ENCODE measurements at places on chromosomes 13 and 19.

DNA sequence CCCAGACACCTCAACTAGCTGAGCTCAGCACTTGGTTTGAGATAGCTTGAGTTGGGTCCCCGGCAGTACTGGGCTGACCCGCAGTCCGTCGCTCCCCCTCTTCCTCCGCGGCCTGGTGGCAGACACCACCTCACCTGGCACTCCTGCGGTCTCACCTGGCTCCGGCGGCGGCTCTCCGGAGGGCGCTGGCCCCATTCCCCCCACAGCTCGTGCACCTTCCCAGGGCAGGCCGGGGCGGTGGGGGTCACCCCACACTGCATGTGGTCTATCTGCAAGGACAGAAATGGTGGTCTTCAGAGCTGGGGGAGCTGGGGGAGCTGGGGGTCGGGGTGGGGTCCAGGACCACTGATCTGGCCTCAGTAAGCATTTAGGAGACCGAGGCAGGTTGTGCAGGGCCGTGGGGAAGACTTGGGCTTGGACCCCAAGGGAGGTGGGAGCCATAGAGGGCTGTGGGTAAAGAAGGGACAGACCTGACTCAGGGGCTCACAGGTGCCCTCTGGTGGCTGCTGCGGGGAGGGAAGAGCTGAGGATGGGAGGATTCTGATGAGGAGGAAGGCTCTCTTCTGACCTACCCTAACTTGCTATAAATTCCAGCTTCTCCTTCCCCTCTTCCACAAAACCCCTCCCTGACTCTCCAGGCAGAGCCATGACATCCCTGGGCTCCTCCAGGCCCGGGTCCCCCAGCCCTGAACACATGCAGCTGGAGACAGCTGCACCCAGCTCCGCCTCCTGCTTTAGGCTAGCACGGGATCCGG, 6.7 kb upstream of the PLIN4 start:
- peak; percentile 79 for DNase-seq

GRCh38 chr13:105735281-105735680, 800.2 kb downstream of the EFNB2 start:
- DNase-seq, result no peak

- DNase-seq, result peak; percentile 46
These were observed 9.7 kb upstream of the LENG8 start for GRCh38 chr19:54439174-54439851.

- peak; percentile 80 for DNase-seq
These were observed 9.4 kb downstream of the C19orf81 start for GRCh38 chr19:50658441-50659317.

GRCh38 chr13:79501538-79502232, 20.7 kb downstream of the NDFIP2 start:
- DNase-seq, result no peak

DNA sequence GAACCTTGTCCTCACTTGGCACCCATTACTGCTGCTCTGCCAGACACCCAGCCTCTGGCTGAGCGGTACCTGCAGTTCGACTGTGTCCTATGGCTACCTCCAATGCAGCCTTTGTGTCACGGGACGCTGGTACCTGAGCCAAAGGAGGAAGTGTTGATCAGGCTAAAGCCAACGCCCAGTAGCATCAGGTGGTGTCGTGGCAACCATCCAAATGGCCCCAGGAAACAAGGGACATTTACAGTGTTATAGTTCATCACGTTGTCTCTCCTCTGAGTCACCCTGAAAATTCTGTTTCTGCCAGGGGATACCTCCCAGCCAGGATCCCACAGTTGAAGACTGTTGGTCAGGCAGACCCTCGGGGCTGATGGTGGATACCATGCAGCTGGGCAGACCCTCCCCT, 10.1 kb downstream of the RHPN2 start:
- DNase-seq, result peak; percentile 66

DNA sequence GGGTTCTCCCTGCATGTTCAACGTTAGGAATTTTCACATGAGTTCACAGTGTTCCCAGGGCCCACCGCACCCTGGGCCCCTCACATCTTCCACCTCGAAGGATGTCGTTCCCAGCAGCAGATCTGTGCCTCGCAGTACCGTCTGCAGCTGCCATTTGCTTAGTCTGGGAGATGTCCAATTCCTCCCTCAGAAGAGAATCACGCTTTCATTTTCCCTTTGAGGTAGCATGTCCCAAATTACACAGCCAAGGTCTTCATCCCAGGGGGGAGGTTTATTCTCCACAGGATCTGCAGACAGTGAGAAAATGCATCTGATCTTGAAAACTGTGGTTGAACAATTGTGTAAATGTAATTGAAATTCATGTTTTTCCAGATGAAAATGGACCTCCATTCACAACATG, 150.2 kb downstream of the DCT start:
- DNase-seq, result peak; percentile 44

DNA sequence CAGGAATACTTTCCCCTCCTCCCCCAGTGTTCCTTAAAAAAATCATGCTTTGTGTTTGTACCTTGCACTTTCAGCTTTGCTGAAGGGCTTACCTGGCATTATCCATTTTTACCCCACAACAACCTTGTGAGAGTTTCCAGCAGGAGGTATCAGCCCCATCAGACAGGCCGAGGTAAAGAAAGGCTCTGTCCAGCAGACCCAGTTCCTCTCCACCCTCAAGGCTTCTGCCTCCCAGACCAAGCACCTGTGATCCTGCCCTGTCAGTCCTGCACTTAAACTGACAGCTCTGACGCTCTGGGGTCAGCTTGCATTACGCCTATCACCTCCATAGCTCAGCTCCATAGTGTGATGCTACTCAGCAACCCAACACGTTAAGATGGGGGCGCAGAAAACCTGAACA, 803.1 kb downstream of the UQCRFS1 start:
- no peak for DNase-seq

GRCh38 chr13:113917096-113917495, 53.2 kb upstream of the GAS6 start:
- DNase-seq, result no peak

DNA sequence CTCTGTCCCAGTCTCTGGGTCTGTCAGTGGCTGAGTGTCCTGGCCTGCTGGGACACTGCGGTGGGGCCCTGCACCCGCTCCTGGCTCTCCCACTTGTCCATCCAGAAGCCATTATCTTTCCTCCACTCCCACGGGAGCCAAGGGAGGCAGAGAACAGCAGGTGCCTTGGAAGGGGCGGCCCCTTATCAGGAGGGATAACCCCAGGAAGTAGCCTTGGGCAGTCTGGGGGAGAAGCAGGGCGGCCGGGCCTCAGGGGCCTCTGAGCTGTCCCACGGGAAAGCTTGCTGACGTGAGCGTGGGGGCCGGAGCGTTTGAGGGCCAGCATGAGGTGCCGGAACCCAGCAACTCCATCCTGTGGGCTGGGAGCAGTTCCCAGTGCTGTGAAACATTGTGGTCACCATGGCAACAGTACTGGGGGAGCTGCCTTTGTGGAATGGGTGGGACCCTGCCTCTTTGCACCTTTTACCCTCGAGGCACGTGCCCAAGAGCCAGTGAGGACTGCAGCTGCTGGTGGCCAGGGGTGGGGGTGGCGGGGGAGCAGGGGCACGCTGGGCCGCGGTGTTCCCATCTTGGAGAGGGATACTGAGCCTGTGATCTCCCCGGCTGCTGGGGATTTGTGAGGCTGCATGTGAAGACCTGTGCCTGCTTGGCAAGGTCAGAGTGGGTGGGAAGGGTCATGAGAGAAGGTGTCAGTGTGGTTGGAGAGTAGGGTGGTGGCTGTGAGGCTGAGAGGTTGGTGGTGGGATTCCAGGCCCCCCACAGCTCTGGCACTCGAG, 20.9 kb downstream of the KLHL26 start:
- DNase-seq, result peak; percentile 67

DNA sequence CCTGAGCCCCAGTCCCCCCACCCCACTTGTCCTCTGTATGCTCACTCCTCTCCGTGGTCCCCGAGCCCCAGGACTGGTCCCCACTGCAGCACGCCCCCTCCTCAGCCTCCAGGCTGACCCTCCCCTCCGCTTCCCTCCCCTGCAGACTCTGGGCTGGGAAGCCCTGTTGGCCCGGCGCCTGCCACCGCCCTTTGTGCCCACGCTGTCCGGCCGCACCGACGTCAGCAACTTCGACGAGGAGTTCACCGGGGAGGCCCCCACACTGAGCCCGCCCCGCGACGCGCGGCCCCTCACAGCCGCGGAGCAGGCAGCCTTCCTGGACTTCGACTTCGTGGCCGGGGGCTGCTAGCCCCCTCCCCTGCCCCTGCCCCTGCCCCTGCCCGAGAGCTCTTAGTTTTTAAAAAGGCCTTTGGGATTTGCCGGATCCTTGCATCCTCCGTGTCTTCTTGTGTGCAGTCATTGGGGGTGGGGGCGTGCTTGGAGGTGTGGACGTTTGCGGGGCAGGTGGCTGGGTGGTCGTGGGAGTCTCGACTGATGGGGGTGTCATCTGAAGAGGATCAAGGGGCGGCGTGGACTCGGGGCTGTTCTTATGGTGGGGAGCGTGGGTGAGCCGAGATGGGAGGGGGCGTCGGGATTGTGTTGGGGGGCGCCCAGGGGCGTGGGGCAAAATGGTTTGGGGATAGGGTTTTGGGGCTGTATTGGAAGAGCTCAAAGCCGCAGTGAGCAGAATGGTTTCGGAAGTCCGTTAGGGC, 3.5 kb downstream of the PTGER1 start:
- DNase-seq, result no peak

GRCh38 chr13:30123575-30123974, 183.8 kb downstream of the KATNAL1 start:
- peak; percentile 19 for DNase-seq

- DNase-seq, result peak; percentile 90
These were observed 39.7 kb upstream of the RNF113B start for GRCh38 chr13:98216711-98217285.

- no peak for DNase-seq
These were observed 147.5 kb downstream of the VWA8 start for GRCh38 chr13:41813426-41813825.

DNA sequence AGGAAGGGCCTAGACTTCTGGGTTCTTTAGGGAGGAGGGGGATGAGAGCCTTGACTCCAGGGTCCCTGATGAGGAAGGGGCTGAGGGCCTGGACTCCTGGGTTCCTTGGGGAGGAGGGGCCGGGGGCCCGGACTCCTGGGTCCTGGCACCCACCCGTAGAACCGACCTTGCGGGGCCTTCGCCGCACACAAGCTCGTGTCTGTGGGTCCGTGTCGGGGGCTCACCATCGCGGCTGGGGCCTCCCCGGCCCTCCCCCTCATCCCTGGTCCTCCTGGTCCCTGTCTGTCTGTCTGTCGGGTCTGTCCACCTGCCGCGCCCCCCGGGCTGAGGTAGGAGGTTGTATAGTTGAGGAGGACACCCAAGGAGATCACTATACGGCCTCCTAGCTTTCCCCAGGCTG, 662 bp upstream of the SPACA6 start:
- DNase-seq, result no peak

DNA sequence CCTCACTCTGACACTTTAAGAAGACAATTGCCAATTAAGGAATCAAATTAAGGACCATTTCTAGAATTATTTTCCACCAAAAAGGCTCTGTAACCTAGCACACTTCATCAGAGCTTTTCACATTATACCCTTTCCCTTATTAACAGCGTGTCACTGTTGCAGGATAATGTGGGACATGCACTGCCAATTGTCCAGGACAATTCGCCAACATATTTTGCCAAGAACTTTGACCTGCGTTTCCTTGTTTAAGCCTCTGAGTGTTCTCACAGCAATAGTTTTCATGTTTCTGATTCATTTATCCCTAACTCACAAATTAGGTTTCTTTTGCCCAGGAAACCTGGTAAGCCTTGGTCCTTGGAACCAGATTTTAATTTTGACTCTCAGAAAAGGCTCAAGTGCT, 13.3 kb downstream of the COL4A1 start:
- DNase-seq, result no peak

- DNase-seq, result no peak
These were observed 5.9 kb upstream of the S1PR5 start for GRCh38 chr19:10523135-10523636.

DNA sequence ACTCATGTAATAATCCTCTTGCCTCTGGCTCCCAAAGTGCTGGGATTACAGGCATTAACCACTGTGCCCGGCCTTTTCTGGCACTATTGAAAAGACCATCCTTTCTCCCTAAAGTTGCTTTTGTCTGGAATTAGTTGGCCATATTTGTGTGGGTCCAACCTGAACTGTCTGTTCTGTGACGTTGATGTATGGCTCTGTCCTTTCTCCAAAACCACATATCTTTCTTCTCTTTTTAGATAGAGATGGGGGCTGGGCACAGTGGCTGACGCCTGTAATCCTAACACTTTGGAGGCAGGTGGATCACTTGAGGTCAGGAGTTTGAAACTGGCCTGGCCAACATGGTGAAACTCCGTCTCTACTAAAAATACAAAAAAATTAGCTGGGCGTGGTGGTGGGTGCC, 17.9 kb downstream of the DNM2 start:
- no peak for DNase-seq

- DNase-seq, result no peak
These were observed 15.5 kb downstream of the UPF3A start for GRCh38 chr13:114296902-114297301.

DNA sequence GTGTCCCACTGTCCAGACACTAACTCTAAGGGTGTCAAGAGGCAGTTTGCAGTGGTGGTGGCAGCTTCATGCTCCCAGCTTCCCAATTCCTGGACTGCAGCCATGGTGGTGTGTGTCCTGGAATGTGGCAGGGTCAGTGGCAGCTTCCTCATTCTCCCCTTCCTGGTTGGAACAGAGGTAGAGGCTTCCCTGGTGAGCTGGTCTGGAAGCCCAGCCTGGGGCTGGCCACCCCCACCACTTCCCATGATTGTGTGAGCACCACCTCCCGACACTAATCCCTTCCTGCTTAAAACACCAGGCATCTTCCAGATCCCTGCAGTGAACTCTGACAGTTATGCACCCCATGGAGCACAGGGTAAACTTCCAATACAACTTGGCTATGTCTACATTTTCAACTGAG, 134.9 kb downstream of the RAP2A start:
- no peak for DNase-seq

- DNase-seq, result peak; percentile 16
These were observed 29.4 kb downstream of the DIAPH3 start for GRCh38 chr13:60134376-60134775.

GRCh38 chr13:38530492-38530891, 156.4 kb upstream of the FREM2 start:
- peak; percentile 44 for DNase-seq

DNA sequence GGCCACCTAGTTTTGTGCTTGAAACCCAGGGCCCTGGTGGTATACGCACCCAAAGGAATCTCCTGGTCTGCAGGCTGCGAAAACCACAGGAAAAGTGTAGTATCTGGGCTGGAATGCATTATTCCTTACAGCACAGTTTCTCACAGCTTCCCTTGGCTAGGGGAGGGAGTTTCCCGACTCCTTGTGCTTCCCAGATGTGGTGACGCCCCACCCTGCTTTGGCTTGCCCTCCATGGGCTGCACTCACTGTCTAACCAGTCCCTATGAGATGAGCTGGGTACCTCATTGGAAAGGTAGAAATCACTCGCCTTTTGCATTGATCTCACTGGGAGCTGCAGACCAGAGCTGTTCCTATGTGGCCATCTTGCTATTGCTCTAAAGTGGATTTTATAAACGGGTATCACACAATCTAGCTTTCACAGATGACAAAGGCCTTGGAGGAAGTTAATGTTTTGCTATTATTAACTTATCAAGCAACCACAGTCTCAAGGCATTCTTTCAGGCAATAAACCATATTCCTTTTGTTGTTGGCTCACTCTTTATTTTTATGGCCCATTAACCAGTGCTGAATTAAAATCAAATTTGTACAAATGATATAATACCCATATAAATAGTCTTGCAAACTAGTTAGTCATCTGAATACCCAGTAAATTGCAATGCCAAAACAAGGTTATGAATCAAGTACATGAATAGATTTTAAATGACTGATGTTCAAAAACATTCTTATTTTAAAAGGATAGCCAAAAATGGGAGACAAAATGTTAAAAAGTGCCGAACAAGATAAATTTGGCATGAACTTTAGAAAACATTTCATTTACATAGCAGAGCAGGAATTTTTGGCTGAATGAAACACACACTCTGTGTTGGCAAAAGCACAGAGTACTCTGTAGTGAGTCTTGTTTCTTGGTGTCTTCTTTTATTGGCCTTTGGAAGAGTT, 475.4 kb upstream of the ARGLU1 start:
- DNase-seq, result no peak
